ENCODE measurements at places on chromosomes 1 and 21. TPM values are rescaled to one million over a fixed set of nuclear protein-coding genes. Genes with fewer than 3 reads are reported as not detected.

The NPPB gene
- total RNA-seq, result not detected

The NBPF6 gene
- total RNA-seq, result not detected

The GJA5 gene
- 1.4 TPM for total RNA-seq

The KLHDC8A gene
- total RNA-seq, result 287 TPM
